ENCODE measurements at places on chromosomes 6 and 20.

- no peak for DNase-seq
Observed at GRCh38 chr6:134821928-134822864, 127.7 kb downstream of the ALDH8A1 start.

DNA sequence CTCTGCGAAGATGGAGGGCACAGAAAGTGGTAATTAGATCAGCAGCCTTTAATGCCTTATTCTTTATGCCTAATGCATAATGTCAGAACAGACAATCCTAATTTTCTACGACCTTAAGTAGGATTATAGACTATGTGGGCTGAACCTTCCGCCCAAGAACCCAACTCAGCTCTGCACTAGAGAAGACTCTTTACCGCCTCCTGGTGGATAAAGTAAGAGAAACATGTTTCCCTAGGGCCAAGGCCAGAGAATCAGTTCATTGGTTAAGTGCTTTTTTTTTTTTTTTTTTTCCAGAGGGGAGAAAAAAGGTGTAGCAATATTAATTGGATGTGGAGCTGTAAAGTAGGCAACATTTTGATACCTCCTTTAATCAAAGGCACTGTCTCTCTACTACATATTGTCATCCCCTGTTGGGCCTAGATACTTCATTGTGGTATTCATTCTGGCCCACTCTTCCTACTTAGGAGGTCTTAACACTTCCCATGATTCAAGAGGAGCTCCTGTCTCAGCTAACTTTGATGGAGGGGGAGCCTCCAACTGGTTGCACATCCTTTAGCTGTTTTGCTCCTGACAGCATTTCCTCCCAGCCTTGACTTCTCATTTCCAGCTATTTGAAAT lies 124.9 kb upstream of the NRN1 start:
- peak; percentile 56 for DNase-seq

DNA sequence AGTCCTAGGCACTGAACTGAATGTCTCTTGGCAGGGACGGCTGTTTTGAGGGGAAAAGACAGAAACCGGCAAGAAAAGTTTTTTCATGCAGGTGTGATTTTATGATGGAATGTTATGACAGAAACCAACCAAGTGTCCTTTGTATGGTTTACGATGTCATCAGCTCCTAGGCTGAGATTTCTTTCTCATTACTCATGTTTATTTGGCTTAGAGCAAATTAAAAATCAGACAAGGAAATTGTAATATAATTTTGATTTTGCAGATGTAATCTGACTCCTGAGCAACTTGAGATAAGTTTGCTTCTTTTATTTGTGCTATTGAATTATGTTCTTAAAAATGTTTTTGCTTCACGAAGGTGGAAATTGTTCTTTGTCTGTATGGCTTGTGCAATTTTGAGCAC lies 58.8 kb upstream of the MAP3K7 start:
- no peak for DNase-seq

DNA sequence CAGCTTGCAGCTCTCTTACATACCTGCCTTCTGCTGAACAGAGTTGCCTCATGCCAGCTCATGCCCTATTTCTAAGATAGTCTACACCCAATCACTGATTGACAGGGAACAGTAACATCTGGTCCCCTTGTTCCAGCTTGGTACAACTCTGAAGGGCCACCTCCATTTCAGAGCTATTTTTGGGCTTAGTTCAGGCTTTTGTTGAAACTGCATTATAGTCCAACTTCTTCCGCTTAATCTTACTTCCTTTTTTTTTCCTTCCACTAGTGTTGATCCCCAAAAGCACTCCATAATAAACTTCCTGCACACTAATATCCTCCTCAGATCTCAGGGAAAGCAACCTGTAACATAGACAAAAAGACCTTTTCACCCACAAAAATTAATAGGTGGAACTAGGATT lies 65.7 kb upstream of the TNFRSF21 start:
- DNase-seq = peak; percentile 36

GRCh38 chr6:84268781-84269180 lies 41.3 kb upstream of the CEP162 start:
- DNase-seq = no peak

- no peak for DNase-seq
Observed at GRCh38 chr6:134229520-134229919, 88.4 kb downstream of the SGK1 start.

DNA sequence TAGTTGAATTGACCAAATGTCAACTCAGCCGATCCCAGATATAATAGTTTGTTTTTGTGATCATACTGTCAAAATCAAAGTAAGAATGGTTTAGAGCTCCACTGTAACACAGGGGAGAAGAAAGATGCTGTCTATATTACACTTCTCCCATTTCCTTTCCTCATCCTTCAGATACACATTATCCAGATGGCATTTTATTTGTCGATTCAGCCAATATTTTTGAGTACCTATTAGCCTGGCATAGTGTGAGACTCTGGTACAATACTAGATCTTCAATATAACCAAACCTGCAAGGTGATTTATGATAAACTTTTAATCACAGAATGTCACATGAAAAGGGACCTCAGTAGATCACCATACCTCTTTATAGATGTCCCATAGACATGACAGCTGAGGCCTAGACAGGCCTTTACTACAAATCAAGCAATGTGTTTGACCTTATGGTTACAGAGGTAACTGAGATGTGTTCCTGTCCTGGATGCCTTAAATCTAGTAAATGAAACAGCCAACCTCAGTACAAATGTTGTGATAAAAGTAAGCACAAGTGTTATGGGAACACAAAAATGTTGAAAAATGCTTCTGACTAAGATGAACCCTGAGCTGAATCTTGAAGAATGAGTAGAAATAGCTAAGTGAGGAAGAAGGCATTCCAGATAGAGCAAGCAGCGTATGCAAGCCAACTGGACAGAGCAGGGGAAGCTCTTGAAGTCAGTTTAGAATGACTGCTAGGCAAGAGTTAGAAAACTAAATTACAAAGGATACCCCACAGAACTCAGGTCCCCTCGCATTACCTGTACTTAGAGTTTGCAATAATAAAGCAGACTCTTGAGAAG lies 1.9 kb downstream of the FBXO9 start:
- DNase-seq = no peak

DNA sequence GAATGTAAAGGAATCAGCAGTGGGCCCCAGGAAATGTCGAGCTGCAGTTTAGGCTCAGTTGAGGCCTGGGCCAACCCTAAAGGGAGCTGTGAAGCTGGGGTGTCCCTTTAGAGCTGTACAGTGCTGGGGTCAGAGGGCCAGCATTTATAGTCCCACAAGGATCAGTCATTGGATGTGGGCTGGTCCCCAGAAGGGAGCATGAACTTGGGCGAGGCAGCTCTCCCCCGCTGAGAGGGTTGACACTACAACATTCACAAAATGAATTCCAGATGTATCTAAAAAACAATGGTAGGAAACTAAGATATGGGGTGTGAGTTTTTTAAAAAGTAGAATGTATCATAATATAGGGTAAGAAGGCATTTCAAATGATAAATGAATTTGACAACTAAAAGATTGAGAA lies 29.7 kb upstream of the TMX4 start:
- no peak for DNase-seq

- DNase-seq = no peak
Observed at GRCh38 chr6:169473663-169474062, 220.0 kb upstream of the THBS2 start.

DNA sequence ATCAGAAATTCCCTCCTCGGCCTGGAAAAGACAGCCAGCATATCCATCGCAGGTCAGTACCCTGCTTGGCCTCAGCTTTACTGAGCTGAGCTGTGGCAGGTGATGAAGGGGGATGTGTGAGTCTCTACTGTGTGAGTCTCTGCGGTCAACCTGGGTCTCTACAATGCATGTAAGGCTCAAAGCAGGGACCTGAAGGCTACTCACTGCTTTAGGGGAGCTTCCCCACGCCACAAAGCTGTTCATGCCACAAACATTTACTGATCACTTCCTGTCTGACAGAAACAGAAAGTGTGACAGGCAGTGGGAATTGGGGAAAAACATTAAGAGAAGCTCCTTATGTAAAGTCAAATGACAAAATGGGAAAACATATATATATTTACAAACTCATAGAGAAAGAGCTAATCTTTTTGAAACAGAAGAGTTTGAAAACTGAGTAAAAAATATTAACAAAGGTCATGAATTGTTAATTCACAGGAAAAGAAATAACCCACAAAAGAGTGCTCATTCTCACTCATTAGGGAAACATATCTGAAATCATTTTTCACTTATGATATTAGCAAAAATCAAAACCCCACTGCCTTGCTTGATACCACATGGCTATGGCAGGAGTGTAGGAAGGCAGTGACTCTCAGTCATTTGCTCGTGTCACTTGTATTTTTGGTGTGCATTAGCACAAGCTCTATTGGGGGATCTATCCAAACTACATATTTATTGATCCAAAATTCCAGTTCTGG lies 5.8 kb downstream of the BTN3A3 start:
- no peak for DNase-seq

DNA sequence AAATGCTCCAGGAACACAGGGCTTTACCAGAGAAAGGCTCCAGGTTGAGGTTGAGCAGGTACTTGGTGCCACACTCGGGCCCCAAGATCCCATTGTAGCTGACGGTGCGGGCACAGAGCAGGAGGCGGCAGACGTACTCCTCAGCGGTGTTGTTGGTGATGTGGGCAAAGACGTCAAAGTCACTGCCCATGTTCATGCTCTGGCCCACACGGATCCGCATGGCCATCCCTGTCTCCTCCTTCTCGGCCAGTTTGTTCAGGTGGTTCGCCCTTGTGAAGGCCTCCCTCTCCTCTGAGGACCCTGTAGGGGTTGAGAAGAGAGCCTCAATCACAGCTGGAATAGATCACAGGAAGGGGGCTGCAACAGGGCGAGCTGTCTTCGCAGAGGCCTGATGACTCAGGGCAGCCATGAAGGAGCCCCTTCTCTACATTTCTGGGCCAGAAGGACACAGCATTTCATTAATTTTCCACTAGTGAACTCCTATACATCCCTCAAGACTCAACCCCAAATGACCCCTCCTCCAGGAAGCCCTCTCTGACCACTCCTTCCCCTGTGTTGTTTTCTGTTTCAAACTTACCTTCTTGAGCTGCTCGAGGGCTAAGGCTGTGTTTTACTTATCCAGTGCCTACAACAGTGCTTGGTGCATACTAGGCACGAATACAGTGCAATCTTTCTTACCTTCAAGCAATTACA lies 26.8 kb downstream of the TGM2 start:
- DNase-seq = no peak

DNA sequence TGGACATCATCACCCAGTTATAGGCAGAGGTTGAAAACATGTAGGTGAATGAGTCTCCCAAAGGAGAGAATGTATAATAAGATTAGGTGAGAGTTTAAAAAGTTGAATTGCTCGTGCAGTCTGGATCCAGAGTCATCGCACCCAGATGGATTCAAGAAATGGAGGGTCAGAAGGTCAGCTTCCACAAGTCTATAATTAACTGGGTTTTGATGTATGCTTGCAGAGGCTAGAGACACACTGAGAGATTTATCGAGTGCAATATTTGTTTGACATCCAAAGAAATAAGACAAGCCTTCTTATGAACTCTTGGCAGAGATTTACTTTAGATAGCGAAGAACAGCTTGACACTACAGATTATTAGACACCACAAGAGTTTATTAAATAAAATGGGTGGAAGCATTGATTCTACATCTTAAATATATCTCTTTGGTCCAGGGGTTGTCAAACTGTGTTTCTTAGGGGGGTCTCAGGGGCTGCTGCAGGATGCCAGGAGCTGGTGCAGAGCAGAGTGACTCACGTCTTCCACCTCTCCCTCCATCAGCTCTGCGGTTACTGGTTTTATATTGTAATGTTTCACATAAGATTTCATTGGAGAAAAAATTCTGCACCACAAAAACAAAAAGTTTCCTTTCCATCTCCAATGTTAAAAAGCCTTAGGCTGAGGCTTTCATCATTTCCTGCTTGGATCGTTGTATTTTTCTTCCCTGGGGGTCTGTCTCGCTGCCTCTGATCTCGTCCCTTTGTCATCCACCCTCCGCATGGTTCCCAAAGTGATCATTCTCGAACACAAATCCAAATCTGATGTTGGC lies 176.2 kb upstream of the AHI1 start:
- no peak for DNase-seq

GRCh38 chr20:17233626-17234025 lies 6.8 kb downstream of the PCSK2 start:
- DNase-seq = no peak

- DNase-seq = no peak
Observed at GRCh38 chr6:105024803-105025202, 67.9 kb downstream of the LIN28B start.

- no peak for DNase-seq
Observed at GRCh38 chr20:3044336-3044965, 1.0 kb downstream of the GNRH2 start.

DNA sequence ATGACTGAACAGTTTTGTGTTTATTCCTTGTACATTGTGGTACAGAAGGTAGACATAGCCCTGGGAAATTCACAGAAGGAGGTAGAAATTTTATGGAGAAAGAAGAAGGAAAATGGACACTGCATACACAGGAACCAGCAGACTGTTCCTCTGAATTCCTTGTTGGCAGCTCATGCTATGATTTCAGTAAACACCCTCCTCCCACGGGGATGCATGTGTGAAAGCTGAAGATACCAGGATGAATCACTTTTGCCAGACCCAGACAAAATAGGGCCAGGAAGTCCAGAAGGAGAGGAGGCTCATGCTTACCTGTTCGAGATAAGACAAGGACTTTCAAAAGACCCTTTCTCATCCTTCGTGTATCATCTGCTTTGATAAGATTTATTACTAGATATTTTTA lies 110.3 kb upstream of the GGTLC1 start:
- peak; percentile 6 for DNase-seq

DNA sequence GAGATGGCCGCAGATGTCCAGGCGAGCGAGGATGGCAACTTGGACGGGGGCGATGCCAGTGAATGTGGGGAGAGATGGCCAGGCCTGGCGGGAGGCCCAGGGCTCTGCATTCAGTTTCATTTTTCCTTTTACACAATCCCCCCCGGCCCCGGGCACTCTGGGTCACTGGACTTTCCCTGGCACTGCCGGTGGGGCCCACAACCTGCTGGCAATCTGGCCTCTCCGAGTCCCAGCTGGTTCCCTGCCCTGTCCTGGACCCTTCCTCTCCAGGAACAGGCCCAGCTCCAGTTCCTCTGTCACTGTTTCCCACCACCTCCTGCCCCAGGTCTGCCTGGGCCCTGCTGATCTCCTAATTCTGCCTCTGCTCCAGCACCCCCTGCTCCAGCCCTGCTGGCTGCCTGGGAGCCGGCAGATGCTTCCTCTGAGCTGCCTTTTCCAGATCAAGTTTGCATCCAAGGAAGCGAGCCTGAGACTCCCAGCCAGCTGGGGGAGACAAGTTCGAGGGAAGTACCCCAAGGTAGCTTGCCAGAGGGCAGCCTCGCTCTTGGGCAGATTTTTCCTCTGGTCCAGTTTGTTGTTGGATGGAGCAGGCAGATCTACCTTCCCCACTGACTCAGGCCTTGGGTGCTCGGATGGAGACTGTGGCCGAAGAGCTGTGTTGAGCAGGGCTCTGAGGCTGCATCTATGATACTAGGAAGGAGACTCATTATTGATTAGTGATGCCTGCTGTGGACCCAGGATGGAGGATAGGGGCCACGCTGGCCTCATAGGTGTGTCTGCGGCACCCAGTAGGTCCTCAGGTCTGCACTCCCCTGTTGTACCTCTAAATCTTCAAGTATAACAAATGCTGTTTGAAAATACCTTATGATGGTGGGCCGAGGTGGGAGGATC lies 83.2 kb downstream of the CEBPB start:
- DNase-seq = peak; percentile 55

- DNase-seq = no peak
Observed at GRCh38 chr6:162856885-162857284, 129.1 kb downstream of the PACRG start.
